ENCODE measurements at places on chromosomes 11 and 22. TPM values are rescaled to one million over a fixed set of nuclear protein-coding genes. Genes with fewer than 3 reads are reported as not detected.

Gene RFPL2
- total RNA-seq: not detected

Gene IL18BP
- total RNA-seq: 1.5 TPM

Gene DDTL
- 2.1 TPM for total RNA-seq

Gene OR2AT4
- total RNA-seq: not detected

Gene ARL14EP
- 33.9 TPM for total RNA-seq

Gene B3GAT1
- under 0.01 TPM for total RNA-seq

Gene LRRC74B
- not detected for total RNA-seq

Gene GNG3
- total RNA-seq: not detected

Gene IGF2
- total RNA-seq: 0.17 TPM

Gene POU2F3
- not detected for total RNA-seq

Gene CATSPER1
- total RNA-seq: not detected

Gene TTC28
- 31.4 TPM for total RNA-seq

Gene IL18
- 0.17 TPM for total RNA-seq

Gene GAL3ST1
- total RNA-seq: 0.17 TPM

Gene LRP4
- 1.3 TPM for total RNA-seq

Gene OR52I1
- total RNA-seq: not detected

Gene OR51S1
- not detected for total RNA-seq

Gene MYRF
- 0.17 TPM for total RNA-seq

Gene KCNJ5
- 0.51 TPM for total RNA-seq

Gene RASD2
- under 0.01 TPM for total RNA-seq

Gene FXYD6
- 8.0 TPM for total RNA-seq

Gene GGTLC3
- not detected for total RNA-seq

Gene PARVG
- not detected for total RNA-seq

Gene MMP11
- total RNA-seq: 8.8 TPM

Gene DGCR6L
- 51.1 TPM for total RNA-seq

Gene APOBEC3B
- total RNA-seq: 0.77 TPM

Gene MS4A7
- total RNA-seq: not detected

Gene CENATAC
- 15.2 TPM for total RNA-seq

Gene NXPE2
- not detected for total RNA-seq

Gene SLC22A25
- not detected for total RNA-seq

Gene PLEKHA7
- total RNA-seq: under 0.01 TPM

Gene MGAT3
- total RNA-seq: not detected

Gene FAM227A
- total RNA-seq: 0.77 TPM

Gene SLC22A9
- total RNA-seq: not detected

Gene KRTAP5-11
- not detected for total RNA-seq

Gene DLG2
- total RNA-seq: 2.1 TPM

Gene PAMR1
- total RNA-seq: 159 TPM

Gene ABCC8
- not detected for total RNA-seq

Gene ACR
- not detected for total RNA-seq

Gene CCDC157
- total RNA-seq: 1.5 TPM

Gene EMID1
- total RNA-seq: 0.50 TPM

Gene PGA3
- 4.3 TPM for total RNA-seq

Gene DAGLA
- 2.0 TPM for total RNA-seq

Gene GLYAT
- not detected for total RNA-seq

Gene FDXACB1
- total RNA-seq: 1.8 TPM

Gene DTX4
- 3.1 TPM for total RNA-seq

Gene TRMT2A
- 52.2 TPM for total RNA-seq

Gene GVQW3
- total RNA-seq: 1.8 TPM

Gene PLEKHB1
- total RNA-seq: 2.5 TPM

Gene UBQLNL
- total RNA-seq: under 0.01 TPM

Gene H19
- 55.0 TPM for total RNA-seq

Gene FXYD2
- 0.33 TPM for total RNA-seq

Measured in fibroblast of lung (primary cell).